Progenitor cell of endocrine pancreas (in vitro differentiated cells): ENCODE measurements at places on chromosomes 1 and 21. TPM values are rescaled to one million over a fixed set of nuclear protein-coding genes. Genes with fewer than 3 reads are reported as not detected.

- H3K27ac ChIP-seq = no peak overlapping the region
- DNase-seq = no peak
- peaks cover 2% of the 10 kb centered on the region for H3K36me3 ChIP-seq
- no peaks in the 10 kb centered on the region for H3K4me1 ChIP-seq
- no peak overlapping the region for H3K4me3 ChIP-seq
Observed at GRCh38 chr1:235720544-235720943, 71.0 kb upstream of the GNG4 start.

The FAM43B gene
- total RNA-seq = 0.10 and 0.16 TPM in 2 replicates

GRCh38 chr1:16133007-16133961 lies 22.6 kb downstream of the EPHA2 start:
- no peaks in the 10 kb centered on the region for H3K4me1 ChIP-seq
- H3K4me3 ChIP-seq = no peak overlapping the region

The COA7 gene
- 15.4 and 16.5 TPM in 2 replicates for total RNA-seq

- no peak overlapping the region for H3K4me3 ChIP-seq
- H3K27me3 ChIP-seq = peaks cover 27% of the 10 kb centered on the region
- H3K27ac ChIP-seq = no peak overlapping the region
- H3K4me1 ChIP-seq = no peaks in the 10 kb centered on the region
- DNase-seq = no peak
- H3K36me3 ChIP-seq = no peaks in the 10 kb centered on the region
Observed at GRCh38 chr1:241762713-241763339, 85.2 kb upstream of the EXO1 start.

- H3K27me3 ChIP-seq = no peaks in the 10 kb centered on the region
- H3K36me3 ChIP-seq = no peaks in the 10 kb centered on the region
- H3K4me3 ChIP-seq = no peak overlapping the region
- H3K4me1 ChIP-seq = no peaks in the 10 kb centered on the region
Observed at GRCh38 chr1:222339376-222339947, 208.4 kb downstream of the HHIPL2 start.

GRCh38 chr1:209008586-209008985 lies 574.9 kb upstream of the CAMK1G start:
- H3K27me3 ChIP-seq = no peaks in the 10 kb centered on the region
- DNase-seq = no peak
- no peak overlapping the region for H3K4me3 ChIP-seq
- no peak overlapping the region for H3K27ac ChIP-seq
- H3K36me3 ChIP-seq = no peaks in the 10 kb centered on the region
- H3K4me1 ChIP-seq = peaks cover 5% of the 10 kb centered on the region

- no peaks in the 10 kb centered on the region for H3K36me3 ChIP-seq
- no peak overlapping the region for H3K27ac ChIP-seq
- H3K27me3 ChIP-seq = peaks cover 11% of the 10 kb centered on the region
- no peak overlapping the region for H3K4me3 ChIP-seq
- DNase-seq = no peak
Observed at GRCh38 chr1:147105909-147106308, 66.4 kb downstream of the PRKAB2 start.

DNA sequence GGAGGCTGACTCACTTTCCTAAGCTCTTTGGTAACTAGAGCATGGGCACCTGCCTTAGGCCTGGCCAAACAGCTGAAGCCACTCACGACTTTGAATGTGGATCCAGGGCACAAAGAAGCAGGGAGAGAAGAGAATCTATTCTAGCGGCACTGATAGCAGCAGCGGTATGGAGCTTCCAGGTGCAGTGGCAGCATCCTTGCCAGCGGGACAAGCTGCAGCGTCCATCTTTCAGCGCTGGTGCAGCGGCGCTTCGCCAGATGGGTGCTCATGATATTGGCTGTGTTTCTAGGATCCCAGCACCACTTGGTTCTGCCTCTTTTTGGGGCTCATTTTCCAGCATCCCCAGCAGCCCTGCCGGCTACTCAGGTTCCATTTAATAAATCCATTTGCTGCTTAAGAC lies 184.2 kb downstream of the SLC44A5 start:
- H3K27me3 ChIP-seq = peaks cover 5% of the 10 kb centered on the region
- DNase-seq = no peak
- H3K4me3 ChIP-seq = no peak overlapping the region
- H3K4me1 ChIP-seq = peaks cover 17% of the 10 kb centered on the region
- H3K27ac ChIP-seq = no peak overlapping the region

- H3K4me1 ChIP-seq = peaks cover 6% of the 10 kb centered on the region
- no peak overlapping the region for H3K4me3 ChIP-seq
- DNase-seq = no peak
Observed at GRCh38 chr1:91742848-91743292, 143.1 kb downstream of the TGFBR3 start.

DNA sequence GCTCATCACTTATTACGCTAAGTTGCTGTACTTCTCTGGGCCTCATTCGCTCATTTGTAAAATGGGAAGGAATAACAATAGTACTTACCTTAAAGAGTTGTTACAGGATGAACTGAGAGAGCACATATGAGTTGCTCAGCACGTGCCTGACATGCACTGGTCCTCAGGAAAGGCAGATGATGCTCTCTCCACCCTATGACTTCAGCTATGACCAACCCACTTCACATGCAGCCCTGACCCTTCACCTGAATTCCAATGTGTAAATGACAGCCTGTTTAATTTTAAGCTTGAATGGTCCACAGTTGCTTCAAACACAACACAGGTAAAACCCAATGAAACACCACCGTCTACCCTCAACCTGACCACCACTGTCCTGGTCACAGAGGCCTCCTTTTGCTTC lies 32.9 kb downstream of the GADD45A start:
- H3K27me3 ChIP-seq = peaks cover 3% of the 10 kb centered on the region
- H3K27ac ChIP-seq = no peak overlapping the region
- DNase-seq = no peak
- no peaks in the 10 kb centered on the region for H3K36me3 ChIP-seq
- H3K4me1 ChIP-seq = peaks cover 18% of the 10 kb centered on the region

- H3K27me3 ChIP-seq = no peaks in the 10 kb centered on the region
- peaks cover 18% of the 10 kb centered on the region for H3K36me3 ChIP-seq
- no peak for DNase-seq
Observed at GRCh38 chr1:40386359-40386723, 12.8 kb downstream of the SMAP2 start.

DNA sequence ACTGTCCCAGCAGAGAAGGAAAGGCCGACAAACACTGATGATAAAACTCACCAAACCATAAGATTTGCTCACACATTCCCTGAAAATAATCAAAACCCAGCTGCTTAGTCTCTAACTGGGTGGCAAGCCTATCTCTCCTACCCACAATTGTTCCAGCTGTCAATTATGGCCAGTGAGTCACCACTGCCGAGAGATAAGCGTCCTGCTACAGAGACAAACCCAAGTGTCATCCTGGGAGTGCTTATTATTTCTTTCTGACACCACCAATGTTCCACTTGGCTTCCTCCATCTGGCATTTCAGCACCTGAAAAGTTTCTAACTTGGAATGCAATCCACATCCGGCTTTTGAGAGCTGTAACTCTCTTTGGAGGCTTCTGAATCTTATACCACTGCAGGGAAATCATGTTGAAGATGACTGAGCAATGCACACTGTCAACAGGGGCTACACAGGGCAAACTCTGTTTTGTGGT lies 51.5 kb upstream of the VAV3 start:
- H3K27me3 ChIP-seq = peaks cover 10% of the 10 kb centered on the region
- no peak overlapping the region for H3K27ac ChIP-seq
- H3K4me1 ChIP-seq = no peaks in the 10 kb centered on the region
- no peaks in the 10 kb centered on the region for H3K36me3 ChIP-seq
- DNase-seq = no peak

- H3K4me3 ChIP-seq = no peak overlapping the region
- no peaks in the 10 kb centered on the region for H3K4me1 ChIP-seq
- DNase-seq = no peak
- peaks cover 25% of the 10 kb centered on the region for H3K27me3 ChIP-seq
Observed at GRCh38 chr1:55300975-55301374, 85.8 kb upstream of the USP24 start.

The DYNLT4 gene
- 0.55 and 0.79 TPM in 2 replicates for total RNA-seq

DNA sequence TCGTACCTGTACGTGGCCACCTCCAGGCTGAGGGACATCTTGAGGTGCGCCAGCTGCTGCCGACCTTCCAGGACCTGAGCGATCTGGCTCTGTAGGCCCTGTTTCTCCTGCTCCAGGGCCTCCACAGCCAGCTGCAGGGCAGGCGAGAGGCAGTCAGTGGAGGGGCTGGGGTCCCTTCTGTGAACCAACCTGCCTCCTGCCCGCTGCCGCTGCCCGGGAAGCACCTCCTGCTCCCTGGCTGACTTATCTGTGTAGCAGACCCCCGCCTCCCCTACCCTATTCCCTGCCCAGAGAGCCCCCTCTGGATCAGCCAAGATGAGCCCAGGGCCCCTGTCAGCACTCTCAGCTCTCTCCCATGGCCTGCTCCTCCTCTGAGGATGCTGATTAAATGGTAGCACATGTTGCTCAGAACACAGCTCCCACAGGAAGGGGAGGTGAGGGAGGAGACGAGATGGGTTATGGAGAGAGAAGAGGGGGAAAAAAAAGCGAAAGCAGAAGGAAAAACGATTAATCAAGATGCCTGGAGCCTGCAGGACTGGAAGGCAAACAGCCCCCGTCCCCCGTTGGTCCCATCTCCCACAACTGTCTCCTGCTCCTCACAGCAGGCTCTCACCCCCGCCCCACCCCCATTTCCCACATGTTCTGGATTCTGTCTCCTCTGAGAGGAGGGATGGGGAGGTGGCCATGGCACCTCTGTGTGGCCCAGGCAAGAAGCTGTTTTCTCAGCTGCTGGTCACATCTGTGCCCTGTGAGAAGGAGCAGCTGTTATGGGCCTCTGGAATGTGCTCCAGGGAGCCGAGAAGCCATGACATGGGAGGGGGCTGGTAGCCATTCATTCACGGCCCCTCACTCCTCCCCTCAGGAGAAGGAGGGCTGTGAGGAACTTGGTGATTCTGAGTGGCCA lies 1.7 kb downstream of the NES start:
- peak overlapping the region; percentile 59 for H3K4me3 ChIP-seq
- peaks cover 74% of the 10 kb centered on the region for H3K27me3 ChIP-seq
- peaks cover 12% of the 10 kb centered on the region for H3K4me1 ChIP-seq
- DNase-seq = no peak
- H3K36me3 ChIP-seq = peaks cover 6% of the 10 kb centered on the region
- H3K27ac ChIP-seq = peak overlapping the region; percentile 72

GRCh38 chr1:53462769-53463501 lies 3.7 kb downstream of the DMRTB1 start:
- DNase-seq = no peak
- H3K36me3 ChIP-seq = no peaks in the 10 kb centered on the region
- H3K4me3 ChIP-seq = no peak overlapping the region
- no peak overlapping the region for H3K27ac ChIP-seq
- peaks cover 11% of the 10 kb centered on the region for H3K27me3 ChIP-seq

- H3K4me1 ChIP-seq = peaks cover 3% of the 10 kb centered on the region
- no peaks in the 10 kb centered on the region for H3K27me3 ChIP-seq
- H3K36me3 ChIP-seq = peaks cover 11% of the 10 kb centered on the region
- H3K4me3 ChIP-seq = no peak overlapping the region
- H3K27ac ChIP-seq = no peak overlapping the region
- DNase-seq = no peak
Observed at GRCh38 chr1:213564215-213564659, 423.5 kb upstream of the PROX1 start.

DNA sequence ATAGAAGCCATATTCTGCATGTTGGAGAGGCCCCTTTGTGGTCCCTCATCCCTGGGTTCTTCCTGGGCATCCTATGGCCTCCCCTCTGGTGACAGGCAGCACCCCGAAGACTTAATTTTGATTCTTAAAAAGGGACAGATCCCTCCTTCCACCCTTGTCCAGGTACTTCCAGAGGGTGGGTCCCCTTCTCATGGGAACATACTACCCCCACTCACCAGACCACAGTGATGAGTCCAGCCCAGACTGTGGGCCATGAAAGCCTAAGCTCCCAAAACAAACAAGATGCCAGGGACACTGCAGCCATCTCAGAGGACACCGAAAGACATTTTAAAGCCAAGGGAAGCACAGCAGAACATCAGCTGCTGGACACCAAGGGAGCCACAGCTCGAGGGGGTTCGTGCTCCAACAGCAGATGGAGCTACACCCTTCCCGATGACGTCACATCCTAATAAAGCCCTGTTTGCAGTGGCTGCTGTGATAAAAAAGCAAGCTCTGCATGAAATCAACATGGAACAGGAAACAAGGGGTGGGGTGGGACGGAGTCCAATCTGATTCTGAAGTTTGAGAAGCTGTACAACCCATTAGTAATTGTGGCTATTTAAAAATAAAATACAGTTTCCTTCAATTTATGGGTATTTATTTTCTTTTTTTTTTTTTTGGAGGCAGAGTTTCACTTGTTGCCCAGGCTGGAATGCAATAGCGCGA lies 32.4 kb downstream of the GNB1 start:
- DNase-seq = no peak
- H3K4me1 ChIP-seq = peaks cover 34% of the 10 kb centered on the region
- no peak overlapping the region for H3K4me3 ChIP-seq
- peaks cover 1% of the 10 kb centered on the region for H3K36me3 ChIP-seq
- H3K27me3 ChIP-seq = no peaks in the 10 kb centered on the region
- H3K27ac ChIP-seq = peak overlapping the region; percentile 97

GRCh38 chr1:163442895-163443294 lies 121.1 kb downstream of the NUF2 start:
- no peaks in the 10 kb centered on the region for H3K4me1 ChIP-seq
- no peak overlapping the region for H3K4me3 ChIP-seq
- DNase-seq = no peak
- peaks cover 8% of the 10 kb centered on the region for H3K27me3 ChIP-seq
- no peak overlapping the region for H3K27ac ChIP-seq

DNA sequence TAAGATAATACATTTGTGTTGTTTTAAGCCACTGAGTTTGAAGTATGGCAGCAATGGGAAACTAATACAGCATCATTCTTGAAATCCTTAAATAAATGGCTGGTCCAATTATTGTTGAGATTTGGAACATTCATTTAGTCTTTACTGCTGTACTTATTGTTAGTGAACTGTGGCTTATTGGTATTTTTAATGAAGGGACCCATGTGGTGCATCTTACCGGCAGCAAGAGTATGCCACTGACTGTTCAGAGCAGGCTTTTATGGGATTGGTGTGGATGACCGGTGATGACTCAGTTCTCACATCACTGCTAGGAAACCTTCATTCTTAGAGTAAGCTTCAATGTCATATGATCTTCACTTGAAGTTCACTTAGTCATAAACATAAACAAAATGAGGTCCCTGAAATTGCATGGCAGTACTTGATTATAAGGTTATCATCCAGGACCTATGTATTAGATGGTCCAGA lies 31.5 kb downstream of the PRKAA2 start:
- H3K4me1 ChIP-seq = no peaks in the 10 kb centered on the region
- peaks cover 18% of the 10 kb centered on the region for H3K36me3 ChIP-seq
- no peak overlapping the region for H3K27ac ChIP-seq
- no peak for DNase-seq
- H3K27me3 ChIP-seq = no peaks in the 10 kb centered on the region
